ENCODE measurements at places on chromosomes 11 and 22.

GRCh38 chr11:77503006-77503405, 29.1 kb upstream of the PAK1 start:
- no peak for DNase-seq

DNA sequence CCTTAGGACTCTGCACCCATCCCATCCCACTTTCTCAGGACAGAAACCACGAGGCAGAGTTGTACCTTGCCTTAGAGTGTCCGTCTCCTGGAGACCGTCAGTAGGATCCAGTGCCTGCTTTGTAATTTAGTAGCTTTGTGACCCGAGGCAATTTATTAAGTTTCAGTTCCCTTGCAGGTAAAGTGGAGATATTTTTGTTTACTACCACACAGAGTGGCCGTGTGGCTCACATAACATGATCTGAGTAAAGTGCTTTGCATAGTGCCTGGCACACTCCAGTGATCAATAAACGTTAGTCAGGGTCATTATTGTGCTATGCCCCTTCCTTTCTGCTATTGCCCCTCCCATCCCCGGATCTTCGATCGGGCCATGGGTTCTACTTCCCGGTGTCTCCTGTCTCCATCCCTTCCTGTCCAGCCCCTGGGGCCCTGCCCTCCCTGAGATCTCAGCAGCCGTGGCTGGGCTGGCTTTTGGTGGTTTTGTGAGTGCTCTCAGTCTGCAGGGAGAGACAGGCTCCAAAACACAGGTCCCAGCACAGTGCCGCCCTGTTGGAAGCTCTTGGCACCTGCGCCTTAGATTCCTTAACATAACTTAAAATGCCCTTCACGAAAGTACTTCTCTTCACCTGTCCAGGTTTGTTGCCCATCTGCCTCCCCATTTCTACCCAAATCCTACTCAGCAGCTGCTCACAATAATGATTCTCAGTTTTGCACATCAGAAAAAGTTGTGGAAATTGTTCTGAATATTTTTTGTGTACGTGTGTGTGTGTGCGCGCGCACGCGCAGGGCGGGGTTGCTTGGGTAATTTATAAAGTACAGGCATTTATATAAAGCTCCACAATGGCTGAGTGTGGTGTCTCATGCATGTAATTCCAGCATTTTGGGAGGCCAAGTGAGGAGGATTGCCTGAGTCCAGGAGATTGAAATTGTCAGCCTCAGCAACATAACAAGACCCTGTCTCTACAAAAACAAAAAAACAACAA, 753.7 kb downstream of the NTM start:
- no peak for DNase-seq

DNA sequence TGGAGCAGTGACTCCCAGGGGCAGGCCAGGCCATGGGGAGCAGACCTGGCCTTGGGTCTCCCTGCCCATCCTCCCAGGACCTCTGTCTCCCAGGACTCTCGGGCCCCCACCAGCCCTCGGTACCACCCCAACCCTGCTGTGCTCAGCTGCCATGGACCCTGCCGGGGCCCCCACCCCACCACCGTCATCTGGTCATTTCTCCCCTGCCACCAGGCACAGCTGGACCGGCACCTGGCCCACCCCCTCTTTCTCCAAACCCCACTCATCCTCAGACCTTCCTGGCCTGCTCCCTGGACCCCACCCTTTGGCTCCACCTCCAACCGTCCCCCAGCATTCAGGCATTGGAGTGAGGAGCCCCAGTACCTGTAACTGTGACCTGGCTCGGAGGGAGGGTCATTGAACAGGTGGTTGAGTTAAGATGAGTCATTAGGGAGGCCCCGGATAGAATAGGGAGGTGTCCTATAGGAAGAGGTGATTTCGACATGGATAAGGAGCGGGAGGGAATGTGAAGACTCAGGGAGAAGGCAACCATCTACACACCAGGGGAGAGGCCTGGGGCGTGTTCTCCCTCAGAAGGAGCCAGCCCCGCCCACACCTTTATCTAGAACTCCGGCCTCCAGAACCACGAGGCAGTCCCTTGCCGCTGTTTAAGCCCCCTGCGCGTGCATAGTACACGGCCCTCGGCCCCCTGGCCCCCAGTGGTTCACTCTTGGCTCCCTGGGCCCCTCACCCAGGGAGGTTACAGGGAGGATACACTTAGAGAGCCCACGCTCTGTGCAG, 1395.9 kb downstream of the BRD1 start:
- DNase-seq: no peak

DNA sequence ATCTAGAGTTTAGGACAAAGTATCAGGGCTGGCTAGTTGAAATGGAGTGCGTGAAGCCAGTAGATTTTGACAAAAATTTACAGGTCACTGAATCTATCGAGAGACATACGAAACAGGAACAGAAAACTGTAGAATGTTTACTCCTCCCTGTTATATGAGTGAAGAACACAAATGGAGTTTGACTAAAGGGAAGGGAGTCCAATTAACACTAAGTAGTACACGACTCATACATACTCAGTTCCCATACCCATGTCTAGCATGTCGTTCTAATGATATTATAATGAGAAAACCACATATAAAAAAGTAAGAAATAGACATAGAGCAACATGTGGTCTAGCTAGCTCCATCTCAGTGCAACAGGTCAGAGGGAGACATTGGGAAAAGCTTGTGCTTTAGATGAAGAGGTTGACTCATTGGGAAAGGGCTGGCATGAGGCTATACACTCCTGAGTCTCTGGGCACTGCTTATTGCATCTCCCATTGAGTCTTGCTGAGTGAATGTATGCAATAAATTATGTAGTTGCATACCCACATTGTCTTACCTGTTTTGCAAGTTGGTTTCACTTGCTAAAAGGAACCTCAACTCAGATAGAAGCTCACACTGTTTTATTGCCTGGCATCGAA, 43.5 kb downstream of the CD44 start:
- no peak for DNase-seq

DNA sequence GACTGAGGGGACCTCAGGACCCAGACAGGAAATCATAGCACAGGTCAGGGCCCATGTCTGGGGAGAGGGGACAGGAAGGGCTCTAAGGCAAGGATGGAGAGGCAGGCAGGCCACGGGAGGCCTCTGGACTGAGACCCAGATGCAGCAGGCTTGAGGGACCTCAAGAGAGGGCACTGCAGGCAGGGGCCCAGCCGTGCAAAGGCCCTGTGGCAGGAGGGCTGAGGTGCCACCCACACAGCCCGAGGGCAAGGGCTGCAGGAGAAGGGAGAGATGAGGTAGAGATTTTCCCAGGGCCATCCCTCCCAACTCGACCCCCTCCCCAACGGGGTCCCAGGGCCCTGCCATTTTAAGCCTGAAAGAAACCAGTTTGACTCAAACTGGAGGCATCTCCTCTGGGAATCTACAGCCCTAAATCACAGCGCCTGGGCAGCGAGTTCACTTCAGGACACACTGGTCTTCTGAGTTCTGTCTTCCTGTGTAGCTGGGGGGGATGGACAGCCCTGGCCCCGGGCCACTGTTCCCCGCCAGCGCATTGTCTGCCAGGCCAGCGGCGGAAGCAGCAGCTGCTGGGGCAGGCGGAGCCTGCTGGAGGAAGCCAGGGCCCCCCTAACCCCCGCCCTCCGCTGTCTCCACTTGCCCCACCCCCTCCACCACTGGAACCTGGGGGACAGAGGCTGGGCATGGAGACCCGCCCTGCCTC, 20.3 kb upstream of the WNT7B start:
- no peak for DNase-seq

- no peak for DNase-seq
Measured at GRCh38 chr11:15159085-15159484, 44.4 kb downstream of the INSC start.

DNA sequence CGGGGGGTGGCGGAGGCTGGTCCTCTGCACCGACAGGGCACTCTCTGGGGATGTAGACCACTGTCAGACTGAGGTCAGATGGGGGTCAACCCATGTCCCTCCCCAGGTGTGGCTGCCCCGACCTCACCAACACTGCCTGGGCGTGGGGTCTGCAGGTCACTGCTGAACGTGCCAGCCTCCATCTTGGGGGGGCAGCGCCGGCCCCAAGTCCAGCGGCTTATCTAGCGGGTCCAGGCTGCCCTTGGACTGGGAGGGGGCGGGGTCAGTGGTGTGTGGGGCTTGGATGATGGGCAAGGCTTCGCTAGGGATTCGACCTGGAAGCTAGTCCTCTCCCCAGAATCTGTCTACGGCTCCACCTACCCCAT, 178.2 kb downstream of the IGLL1 start:
- no peak for DNase-seq

GRCh38 chr11:117731722-117732290, 65.2 kb downstream of the DSCAML1 start:
- DNase-seq: no peak

- DNase-seq: no peak
Measured at GRCh38 chr11:43577566-43578264, 102.8 kb upstream of the HSD17B12 start.

DNA sequence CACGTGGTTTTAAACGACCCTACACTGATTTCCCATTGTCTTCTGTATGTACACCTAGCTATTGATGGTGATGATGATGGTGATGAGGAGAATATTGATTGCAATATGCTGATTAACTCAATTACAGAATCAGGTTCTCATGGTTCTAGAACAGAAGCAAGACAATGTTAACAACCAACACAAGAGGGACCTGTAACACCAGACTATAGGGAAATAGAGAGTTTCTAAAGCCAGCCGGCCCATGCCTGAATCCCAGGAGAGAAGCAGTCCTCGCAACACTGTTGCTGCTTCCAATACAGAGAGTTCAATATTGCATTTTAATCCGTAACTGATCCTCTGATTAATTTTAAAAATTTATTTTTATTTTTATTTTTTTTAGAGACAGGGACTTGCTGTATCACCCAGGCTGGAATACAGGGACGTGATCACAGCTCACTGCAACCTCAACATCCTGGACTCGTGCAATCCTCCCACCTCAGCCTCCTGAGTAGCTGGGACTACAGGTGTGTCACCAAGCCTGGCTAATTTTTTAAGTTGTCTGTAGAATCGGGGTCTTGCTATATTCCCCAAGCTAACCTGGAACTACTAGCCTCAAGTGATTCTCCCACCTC, 22.2 kb upstream of the UBASH3B start:
- no peak for DNase-seq

- DNase-seq: no peak
Measured at GRCh38 chr11:95788921-95789505, 569 bp downstream of the FAM76B start.

- no peak for DNase-seq
Measured at GRCh38 chr11:72787216-72788104, 6.4 kb downstream of the STARD10 start.

GRCh38 chr11:19675397-19675796, 37.2 kb upstream of the NAV2 start:
- DNase-seq: no peak

DNA sequence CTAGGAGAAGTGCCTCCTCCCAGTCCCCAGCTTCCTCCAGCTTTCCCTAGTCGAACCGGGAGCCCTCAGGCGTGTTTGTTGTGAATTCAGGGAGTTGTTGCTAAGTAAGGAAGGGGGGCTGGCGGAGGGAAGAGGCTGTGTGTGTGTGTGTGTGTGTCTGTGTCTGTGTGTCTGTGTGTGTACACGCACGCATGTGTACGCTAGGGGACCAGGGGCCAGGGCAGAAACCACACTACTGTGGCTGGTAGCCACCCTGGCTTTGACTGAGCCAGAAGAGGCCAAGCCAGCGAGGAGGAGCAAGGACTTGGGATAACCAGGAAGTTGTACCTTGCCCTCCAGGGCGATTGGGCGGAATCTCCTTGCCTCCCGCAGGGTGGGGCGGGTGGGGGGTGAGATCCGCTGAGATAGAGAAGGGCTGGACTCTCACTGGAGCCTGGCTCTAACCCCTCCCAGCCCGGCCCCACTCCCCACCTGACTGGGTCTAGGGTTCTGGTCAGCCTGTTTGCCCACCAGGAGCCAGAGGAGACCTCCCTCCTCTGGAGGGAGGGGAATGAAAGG, 7.5 kb downstream of the BCL9L start:
- DNase-seq: no peak

DNA sequence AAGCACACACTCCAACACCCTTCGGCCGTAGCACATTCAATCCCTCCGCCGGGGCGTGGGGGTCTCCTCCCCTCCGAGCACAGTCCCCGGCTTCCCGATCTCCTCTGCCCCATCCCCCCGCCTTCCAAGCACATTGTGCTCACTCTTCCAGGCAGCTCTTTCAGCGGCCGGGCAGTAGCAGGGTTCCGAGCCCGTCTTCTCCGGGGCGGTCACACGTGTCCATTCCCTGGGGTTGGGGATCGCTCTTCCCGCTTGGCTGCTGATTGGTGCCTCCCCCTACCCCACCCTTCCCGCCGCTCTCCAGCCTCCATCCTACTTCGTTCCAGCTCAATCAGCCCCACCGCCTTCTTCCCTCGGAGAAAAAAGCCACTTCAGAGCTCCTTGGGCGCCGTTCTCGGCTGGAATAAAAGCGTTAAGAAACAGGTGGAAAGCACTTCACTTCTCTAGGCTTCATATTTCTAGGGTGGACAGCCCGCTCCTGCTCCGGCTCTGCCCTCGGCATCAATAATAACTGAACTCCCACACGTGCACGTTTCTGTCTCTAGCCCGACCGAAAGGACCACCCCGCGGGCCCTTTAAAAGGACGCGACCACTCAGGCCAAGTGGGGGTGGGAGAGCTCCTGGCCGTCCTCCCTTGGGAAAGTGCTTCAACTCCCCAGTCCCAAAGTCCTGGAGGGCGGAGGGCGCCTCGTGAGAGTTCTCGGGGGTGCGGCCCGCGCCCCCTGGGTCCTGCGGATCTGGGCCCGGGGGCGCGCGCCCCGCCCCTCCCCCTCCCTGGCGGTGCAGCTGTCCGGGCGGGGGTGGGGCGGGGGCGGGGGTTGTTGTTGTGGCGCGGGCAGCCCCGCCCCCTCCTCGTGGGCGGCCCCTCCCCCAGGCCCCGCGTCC, 464 bp upstream of the CECR2 start:
- no peak for DNase-seq

GRCh38 chr11:15569305-15570025, 454.7 kb downstream of the INSC start:
- no peak for DNase-seq

- no peak for DNase-seq
Measured at GRCh38 chr22:43455846-43456245, 44.0 kb downstream of the MPPED1 start.

- no peak for DNase-seq
Measured at GRCh38 chr11:26418386-26418912, 86.5 kb downstream of the ANO3 start.

- no peak for DNase-seq
Measured at GRCh38 chr22:30327864-30328345, 1.2 kb upstream of the TBC1D10A start.

GRCh38 chr11:32874132-32874531, 18.5 kb upstream of the QSER1 start:
- DNase-seq: no peak

DNA sequence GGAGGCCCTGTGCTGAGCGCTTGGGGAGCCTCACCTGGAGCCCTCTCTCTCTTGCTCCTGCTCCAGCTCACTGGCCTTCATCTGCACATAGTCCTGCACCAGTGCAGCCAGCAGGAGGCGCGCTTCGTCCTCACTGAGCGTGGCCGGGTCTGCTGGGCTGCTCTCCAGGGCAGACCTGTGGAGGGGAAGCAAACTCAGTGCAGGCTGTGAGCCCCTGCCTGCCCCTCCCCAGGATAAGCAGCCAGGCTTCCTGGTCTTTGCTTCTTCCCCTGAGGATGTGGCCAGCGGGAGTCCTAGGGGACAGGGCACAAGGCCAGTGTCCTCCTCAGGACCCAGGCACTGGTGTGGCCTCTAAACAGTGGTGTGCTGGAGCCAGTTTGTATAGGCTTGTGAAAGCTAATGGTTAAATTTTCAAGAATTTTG, 2.2 kb downstream of the CALCA start:
- DNase-seq: no peak
